Ovary (tissue), 10 donors: ENCODE measurements at places on chromosomes 2 and 18. TPM values are rescaled to one million over a fixed set of nuclear protein-coding genes. Genes with fewer than 3 reads are reported as not detected.
A peak's percentile ranks its signal among the peaks of the same experiment; 100 is the strongest.

- DNase-seq = no peak
Observed at GRCh38 chr2:84115173-84115857, 343.8 kb downstream of the SUCLG1 start.

DNA sequence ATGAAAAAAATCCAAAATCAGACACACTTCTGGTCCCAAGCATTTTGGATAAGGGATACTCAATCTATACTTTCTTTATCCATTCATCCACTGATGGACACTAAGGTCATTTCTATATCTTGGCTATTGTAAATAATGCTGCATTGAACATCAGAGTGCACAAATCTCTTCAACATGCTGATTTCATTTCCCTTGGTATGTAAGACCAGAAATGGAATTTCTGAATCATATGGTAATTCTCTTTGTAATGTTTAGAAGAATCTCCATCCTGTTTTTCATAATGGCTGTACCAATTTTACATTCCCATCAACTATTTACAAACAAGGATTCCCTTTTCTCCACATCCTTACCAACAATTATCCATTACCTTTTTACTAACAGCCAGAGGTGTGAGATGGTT lies 33.7 kb upstream of the MCM6 start:
- no peak for DNase-seq

DNA sequence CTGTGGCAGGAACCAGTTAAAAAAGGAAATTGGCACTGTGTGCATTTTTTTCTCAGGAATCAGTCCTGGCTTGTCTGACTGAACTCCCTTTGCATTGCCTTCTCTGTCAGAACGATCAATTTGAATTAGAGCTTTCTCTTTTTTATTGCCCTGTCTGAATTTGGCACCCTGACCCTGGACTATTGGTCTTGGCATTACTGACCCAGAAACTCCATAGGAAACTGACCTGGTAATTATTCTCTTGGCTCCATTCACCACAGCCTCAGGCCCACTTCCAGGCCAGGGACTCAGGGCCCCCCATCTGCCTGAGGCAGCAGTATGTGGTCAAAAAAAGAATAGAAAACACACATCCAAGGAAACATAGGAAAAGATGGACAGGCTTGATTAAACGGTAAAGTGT lies 32.0 kb upstream of the CCDC88A start:
- no peak for DNase-seq

- no peak for DNase-seq
Observed at GRCh38 chr18:54742120-54742519, 86.2 kb upstream of the RAB27B start.

- DNase-seq = peak; percentile 81
Observed at GRCh38 chr2:223601932-223602666, at the start of gene SCG2. SCG2 (minus strand) TSS chr2:223602361; CDS start chr2:223599282, 3,079 bp downstream.

DNA sequence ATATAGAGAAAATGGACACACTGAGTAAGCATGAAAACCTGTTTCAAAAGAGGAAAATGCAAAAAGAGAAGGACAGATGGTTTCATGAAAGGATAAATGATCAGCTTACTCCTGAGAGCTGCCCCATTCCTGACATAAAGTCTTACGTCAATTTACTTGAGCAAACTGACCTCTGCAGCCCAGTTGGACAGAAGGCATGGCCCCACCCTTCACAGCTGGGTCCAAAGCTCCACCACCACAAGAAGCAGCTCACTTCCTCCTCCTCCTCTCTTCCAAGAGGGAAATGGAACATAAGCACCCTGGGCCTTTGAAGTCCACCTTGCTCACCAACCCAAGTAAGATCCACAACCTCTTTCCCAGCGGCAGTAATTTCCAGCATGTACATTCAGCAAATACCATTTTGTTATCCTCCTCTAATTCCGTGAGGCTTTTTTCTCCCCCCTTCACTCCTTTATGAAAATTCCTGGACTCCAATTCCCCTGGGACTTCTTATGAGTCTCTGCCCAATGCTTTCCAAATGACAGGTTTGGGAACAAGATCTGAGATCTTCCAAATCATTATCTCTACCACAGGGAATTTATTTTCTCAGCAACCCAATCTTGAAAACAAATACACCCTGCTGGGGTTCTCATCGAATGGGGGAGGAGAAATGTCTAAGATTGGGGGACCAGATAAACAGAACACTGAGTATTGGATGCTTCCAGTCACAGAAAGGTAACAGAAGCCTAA lies 10.1 kb downstream of the COL4A4 start:
- DNase-seq = no peak

The ST6GAL2 gene
- total RNA-seq = 1.0 TPM

DNA sequence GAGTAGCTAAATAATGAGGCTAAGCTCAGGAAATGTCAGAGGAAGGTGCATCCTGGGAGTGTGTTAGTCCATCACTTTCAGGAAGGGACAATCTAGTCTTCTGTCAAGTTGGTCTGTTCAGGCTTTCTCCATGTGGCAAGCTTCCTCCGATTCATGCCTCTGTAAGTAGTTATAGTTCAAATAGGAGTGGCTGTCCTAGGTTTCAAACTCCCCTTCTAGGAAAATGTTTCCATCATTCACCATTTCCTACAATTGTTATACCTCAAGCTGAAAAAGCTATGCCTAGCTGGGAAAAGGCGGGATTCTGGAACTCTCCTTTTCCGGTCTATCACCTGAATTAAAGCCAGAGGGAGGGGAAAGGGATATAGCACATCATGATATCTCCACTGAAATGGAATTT lies 287.7 kb upstream of the ZSWIM2 start:
- DNase-seq = no peak

DNA sequence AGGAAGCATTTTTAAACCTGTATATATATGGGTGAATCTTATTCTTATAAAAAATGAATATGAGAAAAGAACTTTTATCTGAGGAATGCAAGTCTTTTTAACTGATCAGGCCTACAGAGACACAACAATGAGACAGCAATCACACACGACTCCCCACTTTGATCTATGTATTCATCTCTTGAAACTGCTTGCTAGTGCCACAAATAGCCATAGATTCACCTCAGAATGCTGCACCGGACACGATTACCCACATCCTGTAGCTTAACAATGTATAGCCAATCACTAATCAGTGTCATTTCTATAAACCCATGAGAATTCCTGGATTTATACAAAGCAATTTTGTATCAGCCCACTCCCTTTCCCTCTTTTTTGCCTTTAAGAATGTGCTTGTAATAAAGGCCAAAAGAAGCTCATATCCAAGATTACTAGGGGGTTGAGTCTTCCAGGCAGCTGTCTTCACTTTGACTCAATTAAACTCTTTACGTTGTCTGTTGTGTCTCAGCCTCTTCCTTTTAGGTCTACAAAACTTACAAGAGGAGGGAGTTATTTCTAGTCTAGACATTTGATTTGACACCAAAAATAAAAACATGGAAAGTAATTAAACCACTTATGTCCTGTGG lies 94.9 kb downstream of the MBD2 start:
- no peak for DNase-seq

- peak; percentile 26 for DNase-seq
Observed at GRCh38 chr2:62570861-62571698, 65.1 kb upstream of the TMEM17 start.

The SERPINB12 gene
- total RNA-seq = not detected

The AMMECR1L gene
- total RNA-seq = 9.3 TPM

DNA sequence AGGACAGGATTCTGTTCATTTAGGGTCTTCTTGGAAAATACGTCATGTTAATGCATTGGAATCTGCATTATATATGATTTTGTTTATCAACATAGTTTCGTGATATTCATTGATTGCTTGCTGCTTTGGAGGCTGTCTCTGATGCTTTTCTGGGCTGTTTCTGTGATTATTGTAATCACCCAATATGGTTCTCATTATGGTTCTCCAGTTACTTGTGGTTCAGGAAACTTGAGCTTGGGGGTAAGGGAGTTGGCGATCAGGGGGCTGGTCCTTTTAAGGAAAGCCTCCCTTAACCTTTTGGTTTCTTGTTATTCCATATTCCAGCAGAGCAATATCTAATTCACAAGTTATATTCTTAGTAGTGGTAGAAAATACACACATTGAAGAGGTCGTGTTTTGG lies 17.4 kb upstream of the STON1 start:
- no peak for DNase-seq
